Activated T-cell treated with anti-CD3 and anti-CD28 coated beads for 4 hours (primary cell): ENCODE measurements at places on chromosomes 3 and 15.

GRCh38 chr15:70088455-70088854 lies 9.3 kb downstream of the TLE3 start:
- no peak for DNase-seq

GRCh38 chr3:69097407-69098086 lies 12.8 kb downstream of the ARL6IP5 start:
- no peak for DNase-seq

DNA sequence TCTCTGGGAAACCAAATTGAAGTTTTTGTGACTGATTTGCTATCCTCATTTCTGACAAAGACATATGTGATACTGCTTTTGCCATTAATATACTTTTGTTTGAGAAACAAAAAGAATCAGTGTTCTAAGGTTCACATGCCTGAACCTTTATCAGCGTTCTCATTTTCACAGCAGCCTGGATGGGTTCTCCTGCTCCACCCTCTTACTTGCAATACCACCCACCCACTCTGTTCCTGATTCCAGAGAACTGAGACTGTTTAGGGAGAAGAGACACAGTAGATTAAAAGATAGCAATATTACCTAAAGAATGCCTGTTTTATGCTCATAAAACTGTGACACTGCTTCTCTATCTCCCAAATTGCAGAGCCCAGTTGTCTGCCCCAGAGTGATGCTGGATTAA lies 25.8 kb upstream of the ARL6 start:
- no peak for DNase-seq

- no peak for DNase-seq
These were observed 34.6 kb upstream of the CCDC66 start for GRCh38 chr3:56522374-56522773.

- no peak for DNase-seq
These were observed 62.4 kb upstream of the MEF2A start for GRCh38 chr15:99503411-99503810.

DNA sequence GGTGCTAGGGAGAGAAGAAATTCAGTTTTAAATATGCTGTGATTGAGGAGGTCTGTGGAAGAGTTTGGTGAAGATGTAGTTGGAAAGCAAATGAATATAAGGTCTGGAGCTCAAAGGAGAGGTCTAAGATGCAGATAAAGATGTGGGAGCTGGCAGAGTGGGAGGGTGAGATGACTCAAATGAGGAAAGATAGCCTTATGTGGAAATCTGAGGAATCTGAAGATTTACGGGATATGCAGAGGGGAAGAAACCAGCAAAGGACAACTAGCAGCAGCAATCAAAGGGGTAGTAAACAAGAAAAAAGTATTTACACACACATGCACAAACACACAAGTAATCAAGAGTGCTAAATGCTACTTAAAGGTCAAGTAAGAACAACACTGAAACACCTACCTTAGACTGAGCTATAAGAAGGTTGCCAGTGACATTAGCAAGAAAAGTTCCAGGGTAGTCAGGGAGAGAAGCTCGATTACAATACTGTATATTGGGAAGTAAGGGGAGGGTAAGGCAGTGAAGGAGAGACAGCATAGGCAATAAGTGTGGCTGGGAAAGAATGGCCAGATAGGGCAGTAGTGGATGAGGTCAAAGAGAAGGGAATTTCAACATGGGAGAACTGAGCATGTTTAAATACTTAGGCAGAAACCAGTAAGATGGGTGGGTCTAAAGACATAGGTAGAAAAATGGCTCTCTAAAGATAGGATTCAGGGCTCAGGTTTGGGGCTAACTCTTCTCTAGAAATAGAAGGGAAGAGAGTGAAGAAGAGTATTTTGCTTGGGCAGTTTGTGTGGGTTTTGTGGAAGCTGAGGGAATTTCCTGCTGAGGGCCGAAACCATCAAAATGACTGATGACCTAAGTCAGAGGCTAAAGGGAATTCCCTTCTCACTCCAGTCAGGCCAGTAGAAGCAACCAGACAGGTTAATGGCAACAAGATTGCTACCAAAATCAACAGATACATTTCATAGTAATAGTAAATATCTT lies 8.9 kb downstream of the CMTM6 start:
- DNase-seq = no peak

- no peak for DNase-seq
These were observed 9.8 kb downstream of the SYNM start for GRCh38 chr15:99114511-99115299.

GRCh38 chr15:62647843-62648505 lies 394.6 kb upstream of the TPM1 start:
- DNase-seq = no peak

- no peak for DNase-seq
These were observed 54.6 kb upstream of the PCSK6 start for GRCh38 chr15:101543926-101544612.

GRCh38 chr3:122594025-122594424 lies 16.6 kb downstream of the PARP15 start:
- no peak for DNase-seq

DNA sequence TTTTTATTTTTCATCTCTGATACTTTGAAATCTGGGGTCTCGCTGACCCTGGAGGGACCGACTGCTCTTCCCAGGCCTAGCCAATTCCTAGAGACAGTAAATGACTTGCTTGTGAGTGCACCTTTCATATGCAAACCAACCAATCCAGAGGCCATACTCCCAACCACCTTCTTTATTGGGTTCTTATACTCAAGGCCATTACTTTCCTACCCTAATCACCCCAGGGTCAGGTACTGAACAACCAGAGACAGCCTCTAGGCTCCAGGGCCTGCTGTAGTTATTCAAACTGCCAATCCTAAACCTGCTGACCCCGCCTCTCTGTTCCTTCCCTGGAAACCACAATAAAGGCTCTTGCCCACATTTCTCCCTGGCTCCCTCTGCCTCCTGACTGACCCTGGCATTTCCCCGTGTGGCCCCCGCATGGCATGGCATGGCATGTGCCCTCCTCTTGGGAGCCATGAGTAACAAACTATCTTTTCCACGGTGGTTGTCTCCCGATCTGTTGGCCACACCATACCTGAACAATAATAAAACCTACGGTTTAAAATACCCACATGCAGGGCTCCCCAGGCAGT lies 42.9 kb downstream of the ADCY5 start:
- no peak for DNase-seq

- no peak for DNase-seq
These were observed 90.6 kb downstream of the LIPC start for GRCh38 chr15:58522391-58522790.

- DNase-seq = no peak
These were observed 94.5 kb downstream of the CHL1 start for GRCh38 chr3:291028-291427.

DNA sequence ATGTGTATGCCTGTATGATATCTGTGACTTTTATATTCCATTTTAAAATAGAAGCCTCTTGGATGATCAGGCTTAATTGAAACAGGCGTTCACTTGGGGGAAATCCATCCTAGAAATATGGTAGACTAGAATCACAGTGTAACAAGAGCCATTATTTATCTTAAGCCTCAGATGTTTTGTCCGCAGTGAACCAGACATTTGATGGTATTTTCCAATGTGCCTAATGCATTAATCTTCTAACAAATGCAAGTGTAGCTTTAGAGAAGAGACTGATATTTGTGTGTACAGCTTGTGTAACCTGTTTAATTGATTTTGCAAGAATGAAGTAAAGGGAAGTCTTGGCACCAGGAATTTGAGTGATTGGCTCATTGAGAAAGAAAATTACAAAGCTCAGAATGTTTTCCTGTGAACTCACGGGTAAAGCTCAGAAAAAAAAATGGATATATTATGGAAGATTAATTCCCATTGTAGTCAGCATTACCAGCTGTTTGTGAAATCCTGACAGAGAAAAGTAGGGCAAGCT lies 155.7 kb downstream of the SV2B start:
- no peak for DNase-seq

DNA sequence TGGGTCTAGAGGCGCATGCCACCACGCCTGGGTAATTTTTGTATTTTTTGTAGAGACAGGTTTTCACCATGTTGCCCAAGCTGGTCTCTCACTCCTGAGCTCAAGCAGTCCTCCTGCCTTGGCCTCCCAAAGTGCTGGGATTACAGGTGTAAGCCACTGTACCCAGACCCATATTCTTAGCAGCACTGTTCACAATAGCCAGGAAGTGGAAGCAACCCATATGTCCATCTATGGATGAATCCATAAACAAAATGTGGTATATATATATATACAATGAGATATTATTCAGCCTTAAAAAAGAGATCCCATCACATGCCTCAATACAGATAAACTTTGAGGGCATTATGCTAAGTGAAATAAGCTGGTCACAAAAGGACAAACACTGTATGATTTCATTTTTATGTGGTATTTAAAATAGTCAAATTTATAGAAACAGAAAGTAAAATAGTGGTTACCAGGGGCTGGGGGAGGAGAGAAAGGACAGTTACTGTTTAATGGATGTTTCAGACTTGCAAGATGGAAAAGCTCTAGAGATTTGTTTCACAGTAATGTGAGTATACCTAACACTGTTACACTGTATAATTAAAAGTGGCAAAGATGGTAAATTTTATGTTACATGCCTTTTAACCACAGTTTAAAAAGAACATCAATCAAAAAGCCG lies 35.7 kb upstream of the GRAMD1C start:
- DNase-seq = no peak

- DNase-seq = no peak
These were observed 28.1 kb downstream of the DNAJB8 start for GRCh38 chr3:128438488-128439072.

- DNase-seq = no peak
These were observed 505.3 kb upstream of the NR2F2 start for GRCh38 chr15:95825208-95825607.

- DNase-seq = no peak
These were observed 5.2 kb upstream of the VEPH1 start for GRCh38 chr3:157508461-157508860.

- no peak for DNase-seq
These were observed 301.0 kb upstream of the SLCO3A1 start for GRCh38 chr15:91552555-91552954.
